WTC11 (cell line): ENCODE measurements at places on chromosomes 12 and 14. TPM values are rescaled to one million over a fixed set of nuclear protein-coding genes. Genes with fewer than 3 reads are reported as not detected.

TAS2R13 gene
- total RNA-seq, result 0.37 to 0.62 TPM (median 0.37 TPM) in 3 replicates

LIN7A gene
- total RNA-seq, result 8.3 to 8.6 TPM (median 8.5 TPM) in 3 replicates

LRRC9 gene
- total RNA-seq, result 0.79 to 0.99 TPM (median 0.82 TPM) in 3 replicates

HCAR3 gene
- total RNA-seq, result not detected in 3 replicates

NAA30 gene
- 16.9 to 18.5 TPM (median 17.8 TPM) in 3 replicates for total RNA-seq

KRT77 gene
- total RNA-seq, result not detected in 3 replicates

AQP2 gene
- total RNA-seq, result not detected in 3 replicates

SDR9C7 gene
- not detected in 3 replicates for total RNA-seq

HNF1A gene
- total RNA-seq, result not detected in 3 replicates

OR4K14 gene
- not detected in 3 replicates for total RNA-seq

ACSM4 gene
- total RNA-seq, result not detected in 3 replicates

TAS2R43 gene
- total RNA-seq, result 0.28 to 0.55 TPM (median 0.53 TPM) in 3 replicates

FOXG1 gene
- total RNA-seq, result 0.09 to 0.18 TPM (median 0.16 TPM) in 3 replicates

DNA sequence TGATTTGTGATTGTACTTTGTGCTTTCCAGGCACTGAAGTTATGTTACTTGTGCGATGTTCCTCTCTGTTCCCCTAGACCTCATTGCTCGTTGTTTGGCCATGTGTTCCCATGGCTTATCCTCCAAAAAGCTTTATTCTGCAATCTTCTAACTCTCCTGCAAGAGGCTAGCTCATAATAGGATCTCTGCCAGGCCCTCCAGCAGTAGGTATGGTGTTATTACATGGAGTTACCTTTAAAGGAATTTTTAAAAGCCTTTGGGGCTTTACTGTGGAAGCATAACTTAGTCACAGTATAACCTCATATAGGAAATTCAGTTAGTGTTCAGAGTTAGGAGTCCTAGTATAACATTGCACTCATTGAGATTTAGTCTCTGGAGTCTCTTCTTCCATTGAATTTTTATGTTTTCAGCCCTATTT lies 292.3 kb downstream of the RAD51B start:
- DNase-seq, result no peak

- no peak for DNase-seq
These were observed 60.9 kb upstream of the TMTC1 start for GRCh38 chr12:29844667-29845066.

DNA sequence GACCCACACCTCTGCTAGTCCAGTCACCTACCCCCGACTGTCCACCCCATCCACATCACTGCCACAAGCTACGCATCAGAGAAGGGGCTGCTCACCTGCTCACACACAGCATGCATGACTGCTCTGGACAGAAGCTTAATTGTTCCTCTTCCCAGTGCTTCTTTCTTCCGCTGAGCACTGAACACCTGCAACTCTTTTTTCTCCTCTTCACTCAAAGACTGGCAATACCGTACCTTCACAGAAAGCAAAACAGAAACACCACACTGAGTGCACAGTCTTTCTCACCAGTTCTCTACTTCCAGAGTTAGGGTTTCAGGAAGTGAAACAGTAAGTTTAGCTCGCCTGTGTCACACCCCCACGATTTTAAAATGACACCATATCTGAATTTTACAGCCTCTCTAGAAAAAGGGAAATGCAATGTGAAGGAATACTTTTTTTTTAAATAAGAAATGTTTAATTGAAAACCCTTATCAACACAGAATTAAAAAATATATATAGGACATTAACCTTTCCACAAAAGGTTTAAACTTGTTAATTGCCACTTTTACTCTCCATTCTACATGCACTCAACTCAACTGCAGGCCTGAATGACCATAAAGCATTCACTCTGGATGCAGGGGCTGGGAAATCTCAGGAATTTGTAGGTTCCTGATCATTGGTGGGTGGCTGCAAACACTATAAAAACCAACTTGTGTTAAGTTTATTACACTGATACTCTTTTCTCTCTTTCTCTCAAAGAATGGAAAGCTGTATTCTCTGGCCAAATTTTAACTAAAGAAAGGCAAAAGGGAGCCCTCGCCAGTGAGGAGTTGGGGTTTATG lies 120.0 kb downstream of the PRICKLE1 start:
- DNase-seq, result no peak

GRCh38 chr14:48125654-48126053 lies 450.2 kb upstream of the MDGA2 start:
- no peak for DNase-seq

DNA sequence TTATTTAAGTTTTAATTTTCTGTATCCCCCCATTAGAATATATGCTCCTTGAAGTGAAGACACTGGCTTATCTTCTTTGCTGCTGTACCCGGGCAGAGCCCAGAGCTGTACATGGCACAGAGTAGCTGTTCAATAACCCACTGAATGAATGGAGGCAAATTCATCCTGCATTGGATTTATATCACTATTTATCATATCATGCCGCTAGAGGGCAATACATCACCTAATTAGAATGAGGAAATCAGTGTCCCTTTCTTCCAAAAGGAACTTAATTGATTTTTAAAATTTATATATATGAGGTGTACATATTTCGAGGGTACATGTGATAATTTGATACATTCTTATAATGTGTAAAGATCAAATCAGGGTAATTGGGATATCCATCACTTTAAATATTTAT lies 89.2 kb upstream of the TMEM260 start:
- DNase-seq, result no peak

DNA sequence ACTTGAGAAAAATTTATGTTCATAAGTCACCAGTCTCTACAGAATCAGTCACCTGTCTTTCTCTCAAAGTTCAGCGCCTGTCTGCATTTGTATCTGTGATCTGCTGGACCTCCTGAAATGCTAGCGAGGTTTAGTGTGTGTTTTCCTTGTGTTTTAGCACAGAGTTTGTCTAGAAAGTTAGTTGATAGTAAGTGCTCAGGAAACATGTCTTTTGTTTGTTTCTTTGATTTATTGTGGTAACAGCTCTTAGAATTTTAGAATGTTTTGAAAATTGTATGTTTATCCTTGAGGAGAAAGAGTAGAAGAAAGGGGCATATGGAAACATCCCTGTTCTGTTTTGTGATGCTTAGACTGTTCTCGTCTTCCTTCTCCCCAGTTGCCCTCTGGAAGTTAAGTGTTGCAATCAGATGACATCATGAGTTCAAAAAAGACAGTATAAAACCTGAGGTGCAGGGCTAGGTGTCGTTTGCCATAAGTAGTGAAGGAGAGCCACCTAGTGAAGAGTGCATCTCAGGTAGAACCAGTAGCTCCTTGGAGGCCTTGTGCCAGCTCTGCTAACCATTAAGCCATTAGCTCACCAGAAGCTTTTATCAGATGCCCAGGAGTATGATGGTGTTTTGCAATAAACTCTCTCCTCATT lies 44.8 kb downstream of the FBXW8 start:
- DNase-seq, result no peak

- DNase-seq, result no peak
These were observed 53.1 kb downstream of the YEATS4 start for GRCh38 chr12:69412655-69413054.

GRCh38 chr12:124395284-124395752 lies 100.4 kb downstream of the RFLNA start:
- DNase-seq, result no peak

GRCh38 chr14:53055003-53055402 lies 98.1 kb downstream of the DDHD1 start:
- no peak for DNase-seq

DNA sequence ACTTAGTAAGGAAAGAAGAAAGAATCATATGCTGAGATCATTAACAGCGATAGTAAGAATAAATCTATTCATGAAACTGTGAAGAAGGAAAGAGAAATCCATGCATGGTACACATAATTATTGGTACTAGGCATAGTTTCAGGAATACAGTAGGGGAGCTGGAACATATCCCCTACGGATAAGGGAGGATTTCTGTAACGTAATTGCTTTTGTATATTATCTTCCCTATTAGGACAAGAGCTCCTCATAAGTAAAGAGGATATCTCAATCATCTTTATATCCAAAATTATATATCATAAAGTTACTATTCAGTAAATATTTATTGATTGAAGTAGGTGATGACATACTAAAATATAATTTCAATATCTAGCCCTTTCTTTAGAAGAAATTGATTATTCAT lies 22.9 kb downstream of the SYT1 start:
- DNase-seq, result no peak

GRCh38 chr12:64782191-64782876 lies 23.1 kb upstream of the GNS start:
- DNase-seq, result no peak

- DNase-seq, result no peak
These were observed 929.8 kb downstream of the DIO2 start for GRCh38 chr14:79281244-79282152.

GRCh38 chr14:62546862-62547474 lies 498.3 kb downstream of the KCNH5 start:
- peak; percentile 17 for DNase-seq

GRCh38 chr14:23564181-23564812 lies 3.3 kb downstream of the AP1G2 start:
- DNase-seq, result no peak

DNA sequence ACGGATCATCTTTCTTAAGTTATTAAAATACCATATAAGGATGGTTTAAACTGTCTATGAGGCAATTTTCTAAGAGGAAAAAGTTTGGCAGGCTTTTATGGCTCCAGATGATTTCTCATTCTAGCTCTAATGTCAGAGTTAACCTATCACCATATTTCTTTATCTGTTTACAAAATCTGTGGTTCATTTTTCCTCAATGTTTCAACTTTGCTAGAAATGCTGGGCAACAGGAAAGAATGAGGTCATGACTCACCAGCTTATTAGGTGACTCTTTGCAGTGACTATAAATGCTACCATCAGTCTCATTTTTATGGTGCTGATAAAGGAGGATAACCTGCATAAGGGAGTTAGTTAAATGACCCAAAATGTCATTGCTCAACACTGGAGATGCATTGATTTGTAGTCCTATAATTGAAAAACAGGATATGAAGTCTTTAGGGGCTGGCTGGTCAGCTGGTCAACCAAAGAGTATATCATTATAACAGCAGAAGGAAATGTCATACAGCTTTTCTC lies 45.3 kb upstream of the RAP1B start:
- DNase-seq, result no peak

DNA sequence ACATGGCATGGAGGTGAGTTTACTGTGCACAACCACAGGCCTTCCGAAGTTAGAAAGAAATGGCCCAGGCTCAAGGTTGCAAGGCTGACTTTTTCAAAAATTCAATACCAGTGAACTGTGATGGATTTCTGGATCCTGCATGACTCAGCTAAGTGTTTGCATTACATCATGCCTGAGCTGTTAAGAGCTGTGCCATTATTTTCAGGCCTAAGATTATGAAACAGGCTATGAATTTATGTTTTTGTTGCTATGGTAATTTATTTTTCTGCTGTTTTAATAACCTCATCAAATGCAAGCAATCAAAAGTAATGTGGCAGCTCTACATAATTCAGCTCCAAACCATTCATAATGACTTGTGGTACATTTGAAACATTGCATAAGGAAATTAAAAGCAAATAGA lies 457.7 kb upstream of the TMEM132C start:
- DNase-seq, result no peak

GRCh38 chr14:98705871-98706300 lies 566.1 kb downstream of the BCL11B start:
- no peak for DNase-seq

DNA sequence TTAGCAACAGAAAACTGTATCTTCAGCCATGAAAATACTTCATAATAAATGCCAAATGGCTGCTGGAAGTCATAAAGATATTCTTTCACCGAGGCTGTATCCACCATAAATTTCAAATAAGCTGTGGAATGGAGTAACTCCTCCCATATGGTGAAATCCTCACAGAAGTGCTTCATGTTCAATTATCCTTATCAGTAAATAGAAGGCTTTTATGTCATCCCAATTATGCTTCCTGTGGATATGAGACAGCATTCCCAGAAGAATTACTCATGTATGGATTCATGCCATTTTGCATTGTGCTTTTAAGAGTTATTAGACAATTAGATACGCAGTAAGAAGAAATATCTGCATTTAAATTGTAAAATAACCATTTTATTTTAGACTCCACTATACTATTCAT lies 99.0 kb downstream of the RTN1 start:
- no peak for DNase-seq

DNA sequence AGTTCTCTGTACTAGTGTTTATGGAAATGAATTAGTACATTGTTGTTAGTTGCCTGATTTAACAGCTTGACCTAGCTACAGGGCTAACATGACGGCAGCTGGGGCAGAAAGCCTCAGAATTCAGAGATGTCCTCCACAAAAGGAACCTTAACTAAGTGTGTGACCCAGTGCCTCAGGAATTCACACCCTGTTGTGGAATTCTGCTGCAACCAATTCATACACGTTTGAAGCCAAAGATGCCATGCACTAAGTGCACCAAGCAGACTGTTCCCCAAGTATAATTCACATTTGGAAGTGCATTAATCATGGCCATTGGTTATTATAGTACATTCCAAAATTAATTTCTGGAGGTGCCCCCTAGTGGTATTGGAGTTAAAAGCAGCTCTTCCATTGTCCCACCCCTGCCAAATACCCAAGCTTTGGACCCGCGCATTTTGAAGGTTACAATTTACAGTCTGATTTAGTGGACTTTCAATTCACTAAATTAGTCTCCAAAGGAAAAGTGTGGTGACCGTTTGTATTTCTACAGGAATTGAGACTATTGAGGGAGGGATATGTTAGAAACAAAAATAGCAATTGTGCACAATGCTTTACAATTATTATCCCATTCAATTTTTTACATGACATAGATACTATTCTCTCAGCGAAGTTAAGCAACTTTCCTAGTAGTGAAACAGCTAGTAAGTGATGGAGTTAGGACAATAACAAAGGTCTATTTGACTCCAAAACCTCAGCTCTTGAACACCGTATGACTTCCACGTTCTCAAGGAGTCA lies 85.9 kb downstream of the PAX9 start:
- DNase-seq, result no peak

- no peak for DNase-seq
These were observed 28.7 kb downstream of the NELL2 start for GRCh38 chr12:44847403-44847802.

DNA sequence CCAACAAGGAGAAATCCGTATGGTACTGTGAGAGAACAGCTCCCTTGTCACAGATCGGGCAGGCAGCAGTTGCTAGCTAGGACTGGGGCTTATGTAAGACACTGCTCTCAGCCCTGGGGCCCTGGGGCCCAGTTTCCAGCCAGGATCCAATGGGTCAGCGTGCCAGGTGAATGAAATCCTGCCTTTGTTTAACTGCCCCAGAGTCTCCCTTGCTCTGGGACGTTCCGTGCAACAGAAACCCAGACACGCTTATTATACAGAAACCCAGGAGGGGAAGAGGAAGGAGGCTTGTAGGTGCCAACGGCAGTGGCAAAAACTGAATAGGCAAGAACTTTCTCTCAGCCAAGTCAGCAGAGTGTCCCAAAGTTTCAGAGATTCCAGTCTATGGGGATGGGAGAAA lies 110.6 kb downstream of the DIO2 start:
- DNase-seq, result no peak

- DNase-seq, result no peak
These were observed 908.4 kb upstream of the NOVA1 start for GRCh38 chr14:27506272-27506671.

- no peak for DNase-seq
These were observed 29.0 kb downstream of the ATP2B1 start for GRCh38 chr12:89679631-89680030.
